ENCODE measurements at places on chromosomes 11 and 22.

DNA sequence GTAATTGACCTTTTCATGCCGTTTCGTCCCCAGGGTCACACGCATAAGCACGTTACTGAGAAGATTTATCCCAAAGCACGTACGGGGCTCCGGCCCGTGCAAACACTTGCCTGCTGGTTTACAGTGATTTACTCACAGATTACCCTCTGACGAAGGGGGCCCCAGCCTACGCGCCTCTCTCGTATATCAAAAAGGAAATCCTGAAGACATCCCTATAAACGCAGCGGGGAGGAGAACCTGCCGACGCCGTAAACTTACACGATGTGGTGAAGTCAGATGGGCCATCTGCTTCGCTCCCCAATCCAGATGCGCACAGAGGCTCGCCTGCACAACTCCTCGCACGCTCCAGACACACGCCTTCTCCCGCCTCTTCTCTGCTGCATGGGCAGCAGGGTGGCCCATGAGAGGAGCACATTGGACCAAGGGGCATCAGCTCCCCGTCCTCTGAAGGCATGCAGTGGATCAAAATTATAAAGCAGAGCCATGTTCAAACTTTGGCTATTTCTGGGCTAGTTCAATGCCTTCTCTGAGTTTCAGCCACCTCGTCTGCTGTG lies 123.6 kb downstream of the MN1 start:
- no peak for DNase-seq

- DNase-seq, result no peak
Observed at GRCh38 chr11:115522302-115522701, 18.1 kb upstream of the CADM1 start.

DNA sequence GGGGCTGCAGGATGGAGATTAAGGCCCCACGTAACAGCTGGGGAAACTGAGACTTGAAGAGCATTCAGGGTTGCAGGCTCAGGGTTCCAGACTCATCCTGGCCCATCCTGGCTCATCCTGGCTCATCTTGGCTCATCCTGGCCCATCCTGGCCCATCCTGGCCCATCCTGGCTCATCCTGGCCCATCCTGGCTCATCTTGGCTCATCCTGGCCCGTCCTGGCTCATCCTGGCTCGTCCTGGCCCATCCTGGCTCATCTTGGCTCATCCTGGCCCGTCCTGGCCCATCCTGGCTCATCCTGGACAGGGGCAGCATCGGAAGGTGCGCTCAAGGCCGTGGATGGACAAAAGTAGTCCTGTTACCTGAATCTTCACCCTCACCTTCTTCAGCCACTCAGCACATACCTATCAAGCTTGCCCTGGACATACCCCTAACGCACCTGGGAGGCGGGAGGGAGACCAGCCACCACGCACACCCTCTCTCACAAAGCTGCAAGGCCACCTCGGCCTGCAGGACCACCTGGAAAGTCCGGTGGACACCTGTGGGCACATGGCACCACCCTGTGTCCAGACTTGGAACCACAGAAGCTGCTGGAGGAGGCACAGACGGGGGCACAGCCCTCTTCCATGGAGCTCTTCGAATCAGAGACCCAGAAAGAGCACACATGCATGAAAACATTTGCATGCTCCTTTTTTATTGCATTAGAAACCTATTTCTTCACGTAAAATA lies 20.3 kb upstream of the NLRP6 start:
- no peak for DNase-seq

- no peak for DNase-seq
Observed at GRCh38 chr11:72078477-72078876, 1.9 kb downstream of the NUMA1 start.

GRCh38 chr11:87137711-87138110 lies 100.0 kb downstream of the TMEM135 start:
- no peak for DNase-seq

DNA sequence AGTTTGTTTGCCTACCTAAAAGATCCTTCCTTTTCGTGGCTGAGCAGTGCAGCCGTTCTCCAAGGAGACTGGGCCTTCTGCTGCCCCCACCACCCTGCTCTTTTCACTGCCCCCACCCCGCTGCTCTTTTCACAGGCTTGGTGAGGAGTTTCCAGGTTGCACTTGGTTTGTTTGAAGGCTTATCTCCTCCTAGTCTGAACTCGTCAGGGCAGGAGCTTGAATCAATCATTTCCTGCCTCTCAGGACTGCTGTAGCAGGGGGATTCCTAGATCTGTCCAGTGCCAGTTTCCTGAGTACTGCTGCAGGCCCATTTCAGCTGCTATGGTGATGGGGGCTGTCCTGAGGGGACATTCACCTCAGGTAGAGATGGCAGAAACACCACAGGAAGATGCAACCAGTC lies 10.0 kb downstream of the MED15 start:
- DNase-seq, result no peak

GRCh38 chr11:22984045-22984444 lies 123.8 kb upstream of the CCDC179 start:
- no peak for DNase-seq

- DNase-seq, result no peak
Observed at GRCh38 chr22:39139933-39140332, 12.5 kb downstream of the CBX7 start.

DNA sequence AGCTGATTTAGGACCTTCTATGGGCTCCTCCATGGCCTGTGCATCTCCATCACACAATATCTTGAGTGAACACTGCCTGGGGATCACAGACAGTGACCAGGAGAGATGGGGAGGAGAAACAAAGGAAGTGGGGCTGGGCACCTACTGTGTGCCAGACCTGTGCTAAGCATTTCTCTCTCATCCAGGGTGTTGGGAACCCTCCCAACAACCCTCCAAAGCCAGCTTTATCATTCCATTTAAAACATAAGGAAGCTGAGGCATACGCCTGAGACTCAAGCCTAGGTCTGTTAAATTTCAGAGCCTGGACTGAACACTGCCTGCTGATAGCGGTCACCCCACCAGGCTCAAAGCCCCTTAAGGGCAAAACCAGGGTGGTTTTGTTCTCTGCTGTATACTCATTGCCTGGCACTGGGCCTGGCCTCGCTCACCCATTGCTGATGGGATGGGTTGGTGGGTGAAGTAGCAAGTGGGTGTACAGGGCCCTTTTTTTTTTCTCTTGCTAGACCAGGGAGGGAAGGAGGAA lies 130.1 kb downstream of the MN1 start:
- no peak for DNase-seq

DNA sequence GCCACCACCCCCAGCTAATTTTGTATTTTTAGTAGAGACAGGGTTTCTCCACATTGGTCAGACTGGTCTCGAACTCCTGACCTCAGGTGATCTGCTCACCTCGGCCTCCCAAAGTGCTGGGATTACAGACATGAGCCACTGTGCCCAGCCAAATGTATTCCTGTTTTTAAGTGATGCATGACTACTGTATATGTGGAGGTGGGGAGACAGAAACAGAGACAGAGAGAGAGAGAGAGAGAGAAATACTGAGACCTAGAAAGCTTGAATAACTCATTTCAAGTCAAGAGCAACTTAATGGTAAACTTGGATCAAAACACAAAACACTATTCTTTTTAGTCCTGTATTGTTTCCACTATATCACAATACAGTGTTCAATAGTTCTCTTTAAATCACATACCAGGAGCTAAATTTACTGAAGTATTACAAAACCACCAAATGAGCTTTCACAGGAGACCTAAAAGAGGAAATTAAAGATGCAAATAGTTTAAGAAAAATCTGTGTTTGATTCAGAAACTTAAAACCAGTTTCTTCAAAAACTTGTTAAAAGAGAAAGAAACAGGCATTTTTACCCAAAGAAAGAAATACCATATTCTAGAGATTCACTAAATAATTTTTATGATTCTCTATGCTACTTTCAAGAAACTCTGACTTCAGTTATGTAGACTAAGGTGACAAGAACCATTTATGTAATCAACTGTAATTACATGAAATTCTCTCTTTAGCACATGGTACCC lies 188.7 kb downstream of the ETS1 start:
- DNase-seq, result no peak

GRCh38 chr11:45669146-45669545 lies 3.7 kb upstream of the CHST1 start:
- no peak for DNase-seq

DNA sequence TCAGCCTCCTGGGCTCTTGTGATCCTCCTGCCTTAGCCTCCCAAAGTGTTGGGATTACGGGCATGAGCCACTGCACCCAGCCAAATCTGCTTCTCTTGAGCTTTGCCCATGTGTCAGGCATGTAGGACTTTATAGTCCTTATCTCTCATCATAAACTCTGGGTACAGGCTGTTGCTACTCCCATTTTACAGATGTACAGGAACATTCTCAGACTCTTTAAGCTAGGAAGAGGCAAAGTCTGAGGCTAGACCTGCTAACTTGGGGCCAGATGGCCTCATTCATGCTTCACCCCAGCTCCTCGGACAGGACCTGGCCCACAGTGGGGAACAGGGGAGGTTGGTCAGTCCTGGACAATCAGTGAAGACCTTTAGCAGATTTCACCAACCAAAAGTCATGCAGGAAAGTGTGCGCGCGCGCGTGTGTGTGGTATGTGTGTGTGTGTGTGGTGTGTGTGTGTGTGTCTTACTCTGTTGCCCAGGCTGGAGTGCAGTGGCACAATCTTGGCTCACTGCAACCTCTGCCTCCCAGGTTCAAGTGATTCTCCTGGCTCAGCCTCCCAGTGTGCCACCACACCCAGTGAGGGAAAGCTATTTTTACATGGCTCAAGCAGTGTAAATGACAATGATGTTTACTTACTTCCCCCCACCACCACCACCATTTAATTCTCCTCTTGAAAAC lies 23.8 kb downstream of the YDJC start:
- no peak for DNase-seq

GRCh38 chr22:33275073-33275443 lies 216.9 kb upstream of the SYN3 start:
- no peak for DNase-seq

GRCh38 chr22:23305922-23306374 lies 125.6 kb downstream of the BCR start:
- DNase-seq, result no peak

DNA sequence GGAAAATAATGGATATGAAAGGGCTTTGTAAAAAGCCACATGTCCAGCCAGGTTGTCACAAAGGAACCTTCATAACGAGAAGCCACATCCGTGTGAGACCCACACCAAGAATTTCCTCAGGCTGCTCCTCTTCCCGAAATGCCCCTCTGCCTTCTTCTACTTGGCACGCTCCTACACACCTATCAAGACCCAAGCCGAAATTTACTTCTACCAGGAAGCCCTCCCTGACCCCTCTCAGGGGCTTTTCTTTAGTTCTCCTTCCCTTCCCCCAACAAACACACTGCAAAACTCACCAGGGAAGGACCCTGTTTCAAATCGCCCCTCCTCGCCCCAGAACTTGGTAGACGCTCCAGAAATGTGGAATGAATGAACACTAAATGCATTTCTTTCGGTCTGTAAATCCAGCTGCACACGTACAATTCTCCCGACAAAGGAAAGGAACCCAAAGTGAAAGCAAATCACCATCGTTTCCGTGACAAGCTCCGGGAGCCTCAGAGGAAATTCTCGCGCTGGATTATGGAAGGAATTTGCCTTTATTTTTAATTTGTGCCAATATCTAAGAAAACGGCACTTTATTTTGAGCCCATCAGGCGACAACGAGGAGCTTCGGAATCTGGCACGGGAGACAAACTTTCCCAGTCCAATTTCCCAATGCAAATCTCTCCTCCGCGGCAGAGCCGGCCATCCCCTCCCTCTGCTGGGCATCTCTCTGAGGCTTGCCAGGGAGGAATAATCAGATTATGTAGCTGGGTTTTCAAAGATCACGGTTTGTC lies 13.2 kb upstream of the SHISAL1 start:
- no peak for DNase-seq

DNA sequence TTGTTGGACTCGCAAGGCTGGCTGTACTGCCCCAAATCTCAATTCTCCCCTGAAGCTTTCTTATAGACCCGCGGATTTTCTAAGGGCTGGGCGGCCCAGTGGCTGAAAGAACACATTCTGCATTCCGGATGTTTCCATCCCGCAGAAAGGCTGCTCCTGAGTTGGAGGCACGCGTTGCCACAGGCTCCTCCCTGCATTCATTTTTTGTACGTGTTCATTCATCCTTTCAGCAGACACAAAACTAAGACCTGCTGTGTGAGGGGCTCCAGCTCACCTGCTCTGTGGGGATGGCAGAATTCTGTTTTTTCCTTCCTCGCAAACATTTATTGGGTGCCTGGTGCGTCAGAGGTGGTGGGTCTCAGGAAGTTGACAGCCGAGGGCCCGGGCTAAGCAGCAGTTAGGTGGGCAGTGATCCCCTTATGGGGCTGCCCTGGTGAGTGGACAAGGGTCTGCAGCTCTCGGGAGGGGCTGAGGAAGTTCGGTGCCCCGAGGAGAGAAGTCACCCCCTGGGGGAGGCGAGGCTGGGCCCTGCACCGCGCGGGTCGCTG lies 23.7 kb downstream of the SHANK3 start:
- no peak for DNase-seq

GRCh38 chr11:41459465-41460401 lies at the start of gene LRRC4C:
Gene LRRC4C, minus strand, starts transcription at chr11:41459652.
- DNase-seq, result no peak

DNA sequence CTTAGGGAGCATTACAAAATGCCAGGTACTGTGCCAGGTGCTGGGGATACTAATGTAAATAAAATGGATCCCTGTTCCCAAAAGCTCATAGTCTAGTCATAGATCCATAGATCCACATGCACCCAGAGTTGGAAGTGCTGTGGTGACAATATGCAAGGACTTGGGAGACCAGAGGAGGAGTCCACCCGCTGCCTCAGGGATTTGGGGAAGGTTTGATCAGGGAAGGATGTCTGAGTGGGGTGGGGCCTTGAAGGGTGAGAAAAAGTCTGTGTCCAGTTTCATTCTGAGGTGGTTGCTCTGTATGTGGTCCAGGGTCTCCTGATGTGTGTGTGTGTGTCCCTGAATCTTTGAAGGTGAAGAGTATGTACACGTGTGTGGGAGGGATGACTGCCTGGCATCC lies 9.2 kb downstream of the SOX10 start:
- no peak for DNase-seq

- DNase-seq, result no peak
Observed at GRCh38 chr11:27468209-27468994, 4.2 kb downstream of the LGR4 start.

DNA sequence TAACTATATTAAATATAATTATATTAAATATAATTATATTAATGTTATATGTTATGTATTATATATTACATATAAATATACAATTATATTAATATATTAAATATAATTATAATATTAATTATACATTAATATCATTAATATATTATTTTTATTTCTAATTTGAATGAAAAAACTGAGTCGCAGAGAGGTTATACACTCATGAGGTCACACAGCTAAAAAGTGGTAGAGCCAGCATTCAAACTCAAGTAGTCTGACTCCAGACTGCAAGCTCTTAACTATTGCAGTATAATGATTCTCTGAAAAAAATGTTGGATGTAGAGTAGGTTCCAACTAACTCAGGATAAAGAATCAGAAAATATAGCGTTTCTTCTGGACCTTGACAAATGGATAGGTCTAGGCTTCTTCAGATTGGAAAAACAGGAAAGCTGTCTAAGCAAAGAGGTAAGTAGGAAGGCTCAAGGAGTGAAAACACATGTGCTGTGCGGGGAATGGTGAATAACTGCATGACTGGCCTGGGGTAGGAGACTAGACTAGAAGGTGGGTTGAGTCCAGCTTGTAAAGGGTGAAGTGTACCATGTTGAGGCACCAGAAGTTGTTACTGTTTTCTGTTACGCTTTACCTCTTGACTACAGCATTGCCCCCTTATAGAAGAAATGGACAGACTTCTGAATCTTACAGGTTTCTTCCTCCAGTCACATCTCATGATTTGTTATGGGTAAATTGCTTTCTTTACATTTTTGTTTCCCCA lies 80.3 kb downstream of the TRIM44 start:
- DNase-seq, result no peak

All from T-helper 17 cell (primary cell).